ENCODE measurements at places on chromosomes 7 and 10.

GRCh38 chr7:13336227-13336626 lies 648.8 kb downstream of the ARL4A start:
- peak; percentile 23 for DNase-seq

GRCh38 chr10:96228408-96228994 lies 42.9 kb downstream of the BLNK start:
- DNase-seq: no peak

DNA sequence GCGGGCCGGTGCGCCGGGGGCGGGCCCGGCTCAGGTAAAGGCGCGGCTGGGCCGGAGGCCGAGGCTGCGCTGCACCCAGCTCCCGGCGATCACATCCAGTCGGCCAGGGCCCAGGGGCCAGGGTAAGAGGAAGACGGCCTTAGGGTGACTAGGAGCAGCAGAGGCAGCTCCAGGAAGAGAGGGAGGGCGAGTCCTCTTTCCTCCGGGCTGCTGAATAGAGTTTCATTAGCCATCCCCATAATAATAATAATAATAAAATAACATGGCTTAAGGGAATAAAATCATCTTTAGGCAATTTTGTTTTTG lies 44.8 kb upstream of the CDK1 start:
- no peak for DNase-seq

GRCh38 chr10:119306986-119307392 lies 99.6 kb downstream of the GRK5 start:
- DNase-seq: no peak

DNA sequence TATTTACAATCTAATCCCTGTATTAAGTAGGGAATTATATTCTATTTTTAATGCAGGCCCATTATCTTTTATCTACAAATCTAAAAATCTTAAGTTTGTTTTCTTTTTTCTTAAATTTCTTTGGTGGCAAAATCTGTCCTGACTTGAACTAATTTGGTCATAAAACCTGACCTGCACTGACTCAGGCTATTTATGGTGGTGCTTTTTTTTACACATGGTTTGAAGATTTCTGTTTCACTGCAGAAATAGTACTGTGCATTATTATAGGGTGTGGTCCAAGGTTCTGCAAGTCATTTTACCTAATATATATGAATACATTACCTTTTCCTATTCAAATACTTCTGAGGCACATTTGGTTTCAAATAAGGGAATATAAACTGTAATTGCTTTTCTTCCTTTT lies 137.0 kb downstream of the CD36 start:
- DNase-seq: no peak

- DNase-seq: peak; percentile 85
These were observed 95.0 kb upstream of the AGBL3 start for GRCh38 chr7:134891262-134891695.

DNA sequence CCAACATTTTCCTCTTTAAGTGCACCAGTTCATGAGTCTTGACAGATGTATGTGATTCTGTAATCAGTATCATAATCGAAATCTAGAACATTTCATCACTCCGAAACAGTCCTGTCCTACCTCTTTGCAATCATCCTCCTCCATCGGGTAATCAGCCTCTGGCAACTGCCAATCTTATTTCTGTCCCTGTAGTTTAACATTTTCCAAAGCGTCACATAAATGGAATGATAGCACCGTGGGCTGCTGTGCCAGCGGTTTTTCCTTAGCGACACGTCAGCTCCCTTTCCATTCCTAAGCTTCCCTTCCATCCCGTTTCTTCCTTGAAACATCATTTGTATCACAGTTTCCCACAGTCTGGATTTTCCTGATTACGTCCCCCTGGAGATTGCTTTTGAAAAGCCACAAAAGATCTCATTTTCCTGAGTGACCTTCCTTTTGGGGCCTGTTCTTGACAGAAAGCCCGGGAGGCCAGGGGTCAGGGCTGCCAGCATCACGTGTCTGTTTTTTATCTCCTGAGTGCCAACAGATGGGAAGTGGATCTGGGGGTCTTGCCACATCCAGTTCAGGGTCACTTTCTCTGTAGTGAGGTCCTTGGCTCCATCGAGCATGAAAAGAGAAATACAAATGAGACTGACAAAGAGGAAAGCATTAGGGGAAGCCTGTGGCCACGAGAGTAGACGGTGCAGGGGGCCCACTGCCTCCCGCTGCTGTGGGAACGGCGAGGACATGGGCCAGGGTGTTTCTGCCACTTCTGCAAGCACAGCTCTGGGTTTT lies 31.6 kb downstream of the TMEM120A start:
- no peak for DNase-seq

GRCh38 chr10:104041891-104042535 lies 43.7 kb downstream of the COL17A1 start:
- DNase-seq: no peak

GRCh38 chr10:109071539-109071938 lies 851.8 kb downstream of the XPNPEP1 start:
- DNase-seq: no peak

DNA sequence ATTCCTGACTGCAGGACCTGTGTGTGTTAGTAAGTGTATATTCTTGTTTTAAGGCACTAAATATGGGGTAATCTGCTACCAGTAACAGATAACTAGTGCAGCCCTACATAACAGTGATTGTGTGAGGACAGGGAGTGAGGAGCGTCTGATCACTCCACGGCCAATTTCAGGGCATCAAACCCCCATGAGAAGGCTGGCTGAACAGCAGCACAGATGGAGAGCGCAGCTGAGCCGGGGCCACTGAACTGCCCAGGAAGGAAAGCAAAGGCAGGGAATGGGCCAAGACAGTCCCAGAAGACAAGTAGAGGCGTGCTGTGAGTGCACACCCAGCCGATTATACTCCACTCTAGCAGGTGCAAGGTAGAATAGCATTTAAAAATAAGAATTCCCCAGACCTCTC lies 157.1 kb upstream of the CHST15 start:
- no peak for DNase-seq

DNA sequence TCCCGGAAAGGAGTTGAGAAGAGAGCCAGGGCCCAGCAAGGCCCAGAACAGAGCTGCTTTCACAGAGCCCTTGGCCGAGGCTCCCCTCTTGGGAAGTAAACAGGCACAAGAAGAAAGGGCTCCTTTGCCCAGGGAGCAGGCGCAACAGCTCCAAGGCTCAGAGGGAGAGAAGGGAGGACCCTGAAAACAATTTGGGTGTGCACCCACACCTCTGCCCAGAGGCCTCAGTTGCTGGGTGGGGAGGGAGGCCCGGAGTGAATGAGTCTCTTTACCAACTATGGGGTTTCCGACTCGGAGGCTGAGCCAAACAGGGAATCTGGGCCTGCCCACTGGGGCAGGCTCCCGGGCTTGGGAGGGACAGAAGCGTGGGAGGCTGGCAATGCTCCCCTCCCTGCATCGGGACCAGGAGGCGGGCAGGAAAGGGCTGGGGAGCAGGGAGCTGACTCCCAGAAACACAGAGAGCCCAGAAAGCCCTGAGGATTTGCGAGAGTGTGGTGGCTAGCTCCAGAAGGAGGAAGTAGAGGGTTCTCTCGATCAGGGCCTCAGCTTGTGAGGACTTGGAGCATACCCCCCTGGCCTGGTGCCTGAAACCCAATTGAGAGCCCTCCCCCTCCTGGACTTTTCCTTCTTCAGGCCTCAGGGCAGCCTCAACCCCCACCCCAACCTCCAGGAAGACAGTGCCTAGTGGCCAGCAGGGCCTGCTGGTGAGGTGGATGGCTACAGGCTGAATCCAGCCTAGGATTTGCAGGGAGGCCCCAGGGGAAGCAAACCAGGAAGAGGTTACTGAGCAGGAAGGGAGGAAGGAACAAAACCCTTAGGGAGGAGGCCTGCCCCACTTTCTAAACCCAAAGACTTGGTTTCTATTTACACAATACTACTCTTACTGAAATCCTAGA lies 6.2 kb downstream of the C10orf105 start:
- no peak for DNase-seq

GRCh38 chr7:74093671-74094223 lies 10.1 kb downstream of the LIMK1 start:
- DNase-seq: no peak

- DNase-seq: no peak
These were observed 141.6 kb upstream of the WNT16 start for GRCh38 chr7:121187222-121187621.

DNA sequence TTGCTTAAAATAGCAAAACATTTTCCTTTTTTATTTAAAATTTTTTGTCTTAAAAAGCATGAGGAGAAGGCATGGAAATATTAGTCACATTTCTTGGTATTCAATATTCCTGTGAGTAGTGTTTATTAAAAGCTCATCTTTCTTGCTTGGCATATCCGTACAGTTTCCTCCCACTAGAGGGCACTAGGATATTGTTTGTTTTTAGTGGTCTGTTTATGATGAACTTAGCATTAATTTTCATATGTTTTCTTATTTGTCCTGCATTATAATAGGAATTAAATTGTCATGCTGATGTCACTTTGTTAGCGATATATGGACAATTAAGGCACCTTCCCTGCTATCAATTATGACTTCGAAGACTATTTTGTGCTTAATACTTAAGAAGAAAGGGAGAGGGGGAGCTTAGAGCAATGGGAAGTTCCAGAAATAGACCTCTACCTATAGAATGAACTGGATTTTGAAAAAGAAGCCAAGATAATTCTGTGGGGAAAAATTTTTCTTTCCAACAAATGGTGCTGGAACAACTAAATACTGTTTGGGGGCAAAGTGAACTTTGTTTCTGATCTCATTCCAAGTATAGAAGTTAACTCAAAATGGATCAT lies 91.0 kb upstream of the STRIP2 start:
- DNase-seq: peak; percentile 13

DNA sequence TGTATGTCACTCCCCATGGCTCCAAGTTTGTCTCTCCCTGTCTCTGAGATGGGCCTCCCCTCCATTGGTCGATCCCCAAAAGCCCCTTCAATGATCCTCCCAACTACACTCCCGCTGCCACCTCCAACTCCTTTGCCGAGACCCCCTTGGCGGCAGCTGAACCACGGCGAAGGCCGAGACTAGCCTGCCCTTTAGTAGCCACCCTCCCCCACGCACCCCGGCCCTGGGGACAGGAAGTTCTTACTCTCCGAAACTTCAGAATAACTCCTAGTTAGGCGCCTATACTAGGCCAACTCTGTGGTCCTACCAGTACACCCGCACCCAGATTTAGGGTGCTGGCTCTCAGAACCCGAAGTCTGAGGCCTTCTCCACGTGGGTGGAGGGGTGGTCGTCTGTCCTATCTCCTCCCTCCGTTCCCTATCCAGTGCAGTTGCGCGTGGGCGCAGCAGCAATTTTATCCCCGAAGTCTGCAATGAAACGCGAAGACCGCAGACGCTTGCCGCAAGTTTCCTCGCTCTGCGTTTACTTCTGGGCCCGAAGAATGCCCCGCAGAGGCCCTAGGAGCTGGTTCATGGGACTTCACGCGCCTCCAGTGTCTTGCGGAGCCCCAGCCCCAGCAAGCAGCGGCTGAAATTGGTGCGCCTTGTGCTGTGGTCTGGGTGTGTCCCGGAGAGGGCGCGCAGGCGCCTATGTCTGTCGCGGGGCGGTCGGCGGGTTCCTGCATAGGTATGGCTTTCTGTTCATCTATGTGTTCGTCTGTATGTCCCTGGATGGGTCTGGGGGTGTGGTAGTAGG lies 82.6 kb upstream of the SLF2 start:
- no peak for DNase-seq

- DNase-seq: no peak
These were observed 71.9 kb downstream of the NT5C2 start for GRCh38 chr10:103120977-103121735.

- no peak for DNase-seq
These were observed 101.0 kb upstream of the STEAP1B start for GRCh38 chr7:22601003-22601402.

DNA sequence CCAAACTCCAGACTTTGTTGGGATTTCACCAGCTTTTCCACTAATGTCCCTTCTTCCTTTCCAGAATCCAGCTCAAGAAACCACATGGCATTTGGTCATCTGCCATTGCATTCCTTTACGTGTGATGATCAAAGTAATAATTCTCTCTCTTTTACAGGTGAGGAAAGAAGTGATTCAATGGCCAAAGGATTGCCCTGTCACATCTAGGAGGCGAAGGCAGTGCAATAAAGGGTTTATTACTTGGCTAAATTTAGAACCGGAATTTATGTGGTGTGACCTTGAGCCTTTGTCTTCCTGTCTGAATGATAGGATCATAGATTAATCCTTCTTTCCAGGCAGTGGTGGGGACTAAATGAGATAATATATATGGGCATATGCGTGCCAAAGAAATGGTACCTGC lies 58.3 kb upstream of the COBL start:
- no peak for DNase-seq

DNA sequence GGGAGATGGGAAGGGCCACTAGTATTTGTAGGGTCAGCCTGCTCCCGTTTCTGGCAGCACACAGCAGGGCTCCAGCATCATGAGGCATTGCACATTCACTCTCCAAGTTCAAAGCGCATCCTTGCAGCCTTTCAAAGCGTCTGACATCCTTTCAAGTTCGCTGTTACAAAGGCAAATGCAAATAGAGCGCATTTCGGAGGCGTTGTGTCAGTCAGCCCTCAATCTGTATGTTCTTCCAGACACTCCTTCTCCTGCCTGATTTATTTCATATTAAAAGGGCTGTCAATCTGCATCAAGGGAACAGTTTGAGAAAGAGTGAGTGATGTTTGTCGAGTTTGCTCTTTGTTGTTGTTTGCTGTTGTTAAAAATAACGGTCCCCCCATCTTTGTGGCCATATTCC lies 188.5 kb downstream of the SNX10 start:
- no peak for DNase-seq

- DNase-seq: no peak
These were observed 78.7 kb downstream of the SLC25A13 start for GRCh38 chr7:96243241-96243640.

DNA sequence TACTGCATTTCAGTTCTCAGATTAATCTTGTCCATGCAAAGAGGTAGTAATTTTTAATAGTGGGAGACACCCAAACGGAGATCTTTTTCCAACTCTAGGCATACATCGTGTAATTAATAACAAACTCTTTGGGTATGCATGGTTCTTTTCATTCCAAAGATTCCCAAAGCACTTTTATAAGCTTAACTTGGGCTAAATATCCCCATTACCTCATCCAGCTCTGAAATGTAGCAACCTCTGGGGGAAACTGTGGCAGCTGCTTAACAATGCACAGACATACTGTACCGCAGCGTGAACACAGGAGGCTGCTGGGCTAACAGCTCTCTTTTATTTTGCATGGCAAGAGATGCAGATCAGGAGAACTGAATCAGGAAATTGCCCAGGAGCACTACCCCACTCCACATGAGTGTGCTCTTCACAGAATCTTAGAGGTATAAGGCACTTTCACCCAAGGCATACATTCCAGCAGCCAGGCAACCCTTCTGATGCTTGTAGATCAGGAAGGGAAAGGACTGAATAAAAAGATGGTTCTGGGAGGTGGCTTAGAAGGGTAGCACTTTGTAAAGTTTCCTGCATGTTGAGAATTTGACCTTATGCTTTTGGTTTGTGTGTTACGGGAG lies 114.4 kb upstream of the GLI3 start:
- DNase-seq: no peak

DNA sequence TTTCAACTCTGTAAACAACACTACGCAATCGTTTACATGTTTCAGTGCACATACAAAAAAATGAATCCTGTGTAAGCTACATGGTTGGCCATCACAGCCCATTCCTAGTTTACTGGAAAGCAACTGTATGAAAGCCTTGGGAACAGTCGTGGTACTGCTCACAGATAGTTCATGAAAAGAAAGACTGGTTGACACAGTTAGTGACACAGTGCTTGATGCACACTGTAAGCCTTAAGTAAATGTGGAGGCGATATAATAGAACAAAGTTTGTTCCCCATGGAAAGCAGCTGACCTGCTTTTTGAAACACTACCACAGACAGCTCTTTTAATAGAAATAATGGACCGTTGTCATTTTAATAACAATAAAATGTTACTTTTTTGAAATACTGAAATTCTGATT lies 5.1 kb downstream of the CACNA2D1 start:
- DNase-seq: no peak
